ENCODE measurements at places on chromosomes 7 and 10.

- no peak for DNase-seq
These were observed 145.9 kb downstream of the CNTNAP2 start for GRCh38 chr7:146262527-146262926.

- no peak for DNase-seq
These were observed 46.5 kb upstream of the KIAA1217 start for GRCh38 chr10:24162206-24162985.

DNA sequence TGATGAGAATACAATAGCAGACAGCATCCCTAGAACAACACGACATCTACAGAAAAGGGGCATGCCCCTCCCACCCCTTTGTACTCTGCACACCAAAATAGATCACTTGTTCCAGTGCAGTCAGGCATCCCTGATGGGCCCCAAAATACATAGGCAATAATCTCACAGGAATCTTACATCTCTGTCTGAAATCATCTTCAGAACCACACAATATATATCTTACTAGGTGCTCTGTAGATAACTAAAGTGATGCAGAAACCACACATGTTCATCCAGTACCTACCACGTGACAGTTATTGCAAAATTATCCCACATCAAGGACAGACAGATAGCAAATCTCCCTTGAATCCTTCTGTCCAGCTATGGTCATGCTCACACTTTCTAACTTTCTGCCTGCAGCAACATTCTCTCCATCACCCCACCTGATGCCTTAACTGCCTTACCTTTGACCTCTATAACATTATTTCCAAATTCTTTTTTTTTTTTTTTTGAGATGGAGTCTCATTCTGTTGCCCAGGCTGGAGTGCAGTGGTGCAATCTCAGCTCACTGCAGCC is 30.7 kb downstream of the ST8SIA6 start:
- peak; percentile 30 for DNase-seq

- no peak for DNase-seq
These were observed 37.3 kb upstream of the ADCYAP1R1 start for GRCh38 chr7:31014826-31015225.

GRCh38 chr10:786633-787474 is 97.4 kb upstream of the DIP2C start:
- no peak for DNase-seq

DNA sequence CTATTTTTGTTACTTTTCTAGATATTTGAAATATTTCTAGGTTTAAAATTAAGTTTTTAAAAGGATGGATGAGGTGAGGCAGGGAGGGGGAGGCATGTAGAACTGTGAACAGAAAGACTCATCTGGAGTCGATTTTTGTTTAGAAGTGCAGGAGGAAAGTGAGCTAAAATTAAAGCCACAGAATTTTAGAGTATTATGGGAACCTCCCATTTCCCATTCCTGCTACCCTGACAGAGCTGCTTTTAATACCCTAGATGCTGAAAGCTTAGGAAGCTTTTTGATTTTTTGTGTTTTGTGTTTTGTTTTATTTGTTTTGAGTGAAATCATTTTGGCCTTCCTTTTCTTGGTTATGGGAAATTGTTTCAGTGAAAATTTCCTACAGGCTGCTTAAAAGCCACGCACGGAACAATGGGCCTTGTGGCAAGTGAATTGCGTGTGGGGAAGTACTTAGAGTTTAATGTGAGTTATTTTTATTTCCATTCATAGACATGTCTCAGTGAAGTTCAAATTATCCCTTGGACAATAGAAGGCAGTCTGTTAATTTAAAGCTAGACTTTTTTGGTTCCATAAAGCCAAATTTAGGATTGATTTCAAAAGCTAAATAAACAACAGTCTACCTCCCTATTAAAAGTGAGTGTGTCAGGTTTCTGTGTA is 102.0 kb upstream of the HDAC9 start:
- DNase-seq, result no peak

DNA sequence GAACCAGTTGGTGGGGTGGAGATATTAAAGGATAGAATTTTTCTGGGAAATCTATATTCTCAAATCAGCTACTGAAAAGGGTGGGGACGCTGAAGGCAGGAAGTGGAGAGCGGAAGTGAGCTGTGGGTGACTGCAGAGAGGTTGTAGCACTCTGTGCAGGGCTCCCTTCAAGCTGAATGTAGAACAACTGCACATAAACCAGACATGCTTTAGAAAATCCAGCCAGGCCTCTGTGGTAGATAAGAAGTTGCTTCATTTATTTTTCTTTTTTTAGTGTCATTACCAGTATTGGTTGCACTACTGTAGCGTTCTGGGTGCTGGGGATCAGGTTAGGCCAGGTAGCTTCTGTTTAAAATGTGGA is 127.8 kb downstream of the CELF2 start:
- DNase-seq, result no peak

DNA sequence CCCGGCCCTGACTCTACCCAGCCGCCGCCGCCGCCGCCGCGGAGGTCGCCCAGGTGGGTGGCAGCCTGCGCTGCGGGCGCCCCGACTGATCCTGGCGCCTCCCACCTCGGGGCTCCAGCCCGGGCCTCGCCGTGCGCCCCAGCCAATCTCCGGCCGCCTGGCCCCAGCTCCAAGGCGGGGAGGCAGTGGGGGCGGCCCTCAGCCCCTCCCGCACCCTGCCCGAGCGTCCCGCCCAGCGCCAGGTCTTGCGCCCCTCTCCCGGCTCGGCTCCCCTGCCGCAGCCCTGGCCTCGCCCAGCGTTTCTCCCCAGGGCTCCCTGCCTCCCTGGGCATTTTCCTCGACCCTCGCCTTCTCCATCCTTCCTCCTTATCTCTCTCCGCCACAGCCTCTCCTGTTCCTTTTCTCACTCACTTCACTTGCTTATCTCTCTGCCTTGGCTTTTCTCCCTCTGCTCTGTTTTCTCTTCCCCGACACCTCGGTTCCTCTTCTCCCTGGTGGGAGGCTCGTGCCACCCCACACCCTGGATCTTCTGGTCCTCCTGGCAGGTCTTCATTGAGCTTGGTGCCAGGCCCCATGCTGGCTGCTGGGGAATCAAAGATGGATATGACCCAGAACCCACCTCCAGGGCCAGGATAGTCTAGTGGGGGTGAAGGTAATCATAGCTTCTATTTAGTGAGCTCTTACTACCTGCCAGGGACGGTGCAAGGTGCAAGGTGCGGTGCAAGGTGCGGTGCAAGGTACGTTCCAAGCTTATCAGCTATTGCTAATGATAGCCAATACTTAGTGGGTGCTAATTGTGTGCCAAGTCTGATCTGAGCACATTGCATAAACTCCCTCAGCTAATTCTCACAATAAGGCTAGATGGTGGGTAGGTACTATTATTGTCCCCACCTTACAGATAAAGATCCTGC is at the start of gene SFRP5:
TSS of gene SFRP5 (minus strand) at position 87 of the 911 bp plus-strand sequence. CDS start 166 bp downstream, outside the sequence.
- no peak for DNase-seq

DNA sequence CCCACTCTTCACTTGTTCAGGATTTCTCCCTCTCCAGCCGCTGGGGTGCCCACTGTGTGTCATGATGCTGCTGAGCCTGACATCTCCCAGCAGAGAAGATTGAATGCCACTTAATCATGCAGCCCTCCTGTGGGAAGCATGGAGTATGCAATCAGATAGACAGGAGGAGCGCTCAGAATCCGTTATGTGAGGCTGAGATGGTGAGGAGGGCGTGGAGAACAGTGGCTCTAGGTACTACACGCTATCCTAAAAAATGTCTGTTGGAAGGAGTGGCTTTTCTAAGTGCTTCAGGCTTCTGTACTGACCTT is 334.3 kb downstream of the LRMDA start:
- DNase-seq, result no peak

DNA sequence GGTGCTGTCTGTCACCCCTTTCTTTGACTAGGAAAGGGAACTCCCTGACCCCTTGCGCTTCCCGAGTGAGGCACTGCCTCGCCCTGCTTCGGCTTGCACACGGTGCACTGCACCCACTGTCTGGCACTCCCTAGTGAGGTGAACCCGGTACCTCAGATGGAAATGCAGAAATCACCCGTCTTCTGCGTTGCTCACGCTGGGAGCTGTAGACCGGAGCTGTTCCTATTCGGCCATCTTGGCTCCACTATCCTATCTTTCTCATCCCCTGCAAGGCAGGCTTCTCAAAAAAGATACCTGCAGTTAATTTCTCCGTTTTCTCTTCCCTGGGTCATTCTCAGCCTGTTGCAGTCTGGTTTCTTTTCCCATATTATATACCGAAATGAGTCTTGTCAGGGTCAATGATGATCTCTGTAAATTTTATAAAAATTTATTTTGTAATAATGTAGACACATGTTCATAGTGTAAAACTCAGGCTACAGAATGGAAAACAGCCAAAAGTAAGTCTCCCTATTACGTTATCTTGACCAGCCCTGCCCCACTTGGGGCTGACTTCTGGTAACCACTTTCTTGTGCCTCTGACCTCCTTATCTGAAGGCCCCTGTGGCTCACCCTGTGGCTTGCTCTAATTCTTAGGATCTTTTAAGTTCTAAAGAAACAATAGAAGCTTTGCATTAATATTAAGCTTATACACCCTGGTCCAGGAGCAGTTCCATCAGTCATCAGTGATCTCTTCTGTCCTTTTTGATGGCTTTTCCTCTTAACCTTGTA is 20.7 kb downstream of the BLVRA start:
- no peak for DNase-seq

DNA sequence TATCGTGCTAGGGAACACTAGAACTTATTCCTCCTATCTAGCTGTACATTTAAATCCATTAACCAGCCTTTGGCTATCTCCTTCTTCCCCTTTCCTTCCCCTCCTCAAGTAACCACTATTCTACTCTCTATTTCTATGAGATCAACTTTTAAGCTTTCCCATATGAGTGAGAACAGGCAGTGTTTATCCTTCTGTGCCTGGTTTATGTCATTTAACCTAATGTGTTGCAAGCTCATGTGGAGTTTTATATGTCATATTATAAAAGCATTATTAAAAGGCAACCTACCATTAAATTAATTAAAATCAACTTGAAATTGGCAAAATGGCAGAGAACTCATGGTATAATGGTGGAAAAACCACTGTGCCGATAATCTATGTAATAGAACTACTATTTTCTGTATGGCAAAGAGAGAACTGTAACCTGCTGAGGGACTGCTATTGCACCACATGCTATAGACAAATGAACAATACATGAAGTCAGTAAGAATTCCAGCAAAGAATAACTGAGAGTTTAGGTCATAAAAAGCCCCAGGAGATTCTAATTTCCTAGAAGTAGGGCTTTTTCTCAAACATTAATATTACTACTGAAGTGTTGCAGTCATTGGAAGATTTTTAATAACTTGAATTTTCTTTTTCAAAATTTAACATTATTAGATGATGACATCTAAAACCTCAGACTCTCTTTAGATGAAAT is 81.8 kb downstream of the LRRN3 start:
- peak; percentile 18 for DNase-seq

GRCh38 chr7:129786825-129787563 is 165.8 kb downstream of the UBE2H start:
- no peak for DNase-seq

DNA sequence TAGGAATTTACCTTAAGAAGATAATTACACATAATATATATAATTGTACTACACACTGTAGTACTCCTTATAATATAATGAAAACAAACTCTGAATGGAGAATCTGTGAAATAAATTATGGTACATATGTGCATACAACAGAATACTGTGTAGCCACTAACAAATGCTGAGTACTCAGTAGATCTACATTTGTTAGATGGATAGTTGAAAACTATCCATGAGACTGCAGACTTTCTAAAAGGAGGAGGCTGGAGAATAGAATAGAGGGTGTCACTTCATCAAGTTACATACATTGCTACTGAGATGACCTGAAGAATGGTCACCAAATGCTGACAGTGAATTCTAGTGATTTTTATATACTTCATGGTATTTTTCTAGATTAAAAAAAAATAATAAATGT is 68.7 kb upstream of the OGDHL start:
- no peak for DNase-seq

DNA sequence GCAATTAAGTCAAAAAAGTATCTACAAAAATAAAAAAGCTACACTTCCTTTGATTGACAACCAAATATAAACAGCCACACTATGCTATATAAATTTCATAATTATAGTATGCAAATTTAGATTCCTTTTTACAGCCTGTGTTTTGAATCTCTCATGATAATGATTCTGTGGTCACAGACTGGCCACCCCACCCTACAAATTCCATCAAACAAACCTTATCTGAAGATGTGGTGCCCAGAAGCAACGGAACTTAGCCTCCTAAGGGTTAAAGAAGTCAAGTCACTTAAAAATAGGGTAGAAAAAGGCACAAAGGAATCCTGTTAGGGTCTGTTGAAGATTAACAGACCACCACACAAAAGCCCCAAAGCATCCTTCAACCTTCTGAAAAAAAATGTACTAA is 351.8 kb downstream of the INHBA start:
- no peak for DNase-seq

DNA sequence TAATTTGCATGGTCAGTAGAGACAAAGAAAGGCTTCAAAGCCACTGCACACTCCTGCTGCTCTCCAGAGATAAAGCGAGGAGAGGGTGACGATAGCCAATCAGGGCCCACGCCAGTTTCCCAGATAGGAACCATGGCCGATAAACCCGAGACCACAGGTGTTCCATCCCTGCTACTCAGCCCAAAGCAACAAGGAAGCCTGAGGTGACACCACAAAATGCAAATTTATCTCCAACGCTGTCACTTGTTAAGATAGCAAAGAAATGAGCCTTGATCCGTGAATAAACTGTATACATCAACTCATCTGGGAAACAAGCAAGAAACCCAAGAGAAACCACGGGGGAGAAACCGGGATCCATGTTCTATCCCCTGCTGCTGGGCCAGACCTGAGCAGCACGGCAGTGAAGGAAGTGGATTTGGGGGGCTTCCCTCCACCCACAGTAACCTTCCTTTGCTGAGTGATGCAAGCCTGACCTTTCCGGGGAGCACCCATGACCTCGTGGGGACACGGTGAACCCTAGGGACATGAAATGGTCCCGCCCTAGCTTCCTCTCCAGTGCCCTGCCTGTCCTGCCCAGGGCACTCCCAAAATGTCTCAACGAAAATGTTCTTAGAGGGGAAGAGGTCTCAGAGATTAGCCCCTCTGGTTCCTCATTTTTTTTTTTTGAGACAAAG is 164.6 kb downstream of the PTPRN2 start:
- DNase-seq, result no peak

DNA sequence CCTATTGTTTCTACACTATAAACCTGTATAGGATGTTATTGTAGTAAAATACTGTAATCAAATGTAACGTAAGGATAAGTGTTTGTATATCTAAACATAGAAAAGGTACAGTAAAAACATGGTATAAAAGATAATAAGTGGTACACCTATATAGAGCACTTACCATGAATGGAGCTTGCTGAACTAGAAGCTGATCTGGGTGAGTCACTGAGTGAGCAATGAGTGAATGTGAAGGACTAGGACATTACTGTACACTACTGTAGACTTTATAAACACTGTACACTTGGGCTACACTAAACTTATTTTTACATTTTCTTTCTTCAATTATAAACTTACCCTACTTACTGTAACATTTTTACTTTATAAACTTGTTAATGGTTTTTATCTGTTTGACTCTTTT is 732.9 kb upstream of the LRRN3 start:
- peak; percentile 1 for DNase-seq

- DNase-seq, result peak; percentile 97
These were observed 235.4 kb downstream of the KIAA1217 start for GRCh38 chr10:24444337-24444736.
